Esophagus squamous epithelium (tissue), 5 donors: ENCODE measurements at places on chromosomes 3 and 15.

GRCh38 chr3:158785972-158786371 lies 15.9 kb upstream of the MFSD1 start:
- no peak for DNase-seq

GRCh38 chr3:11045536-11045935 lies 53.0 kb downstream of the SLC6A1 start:
- DNase-seq, result no peak

DNA sequence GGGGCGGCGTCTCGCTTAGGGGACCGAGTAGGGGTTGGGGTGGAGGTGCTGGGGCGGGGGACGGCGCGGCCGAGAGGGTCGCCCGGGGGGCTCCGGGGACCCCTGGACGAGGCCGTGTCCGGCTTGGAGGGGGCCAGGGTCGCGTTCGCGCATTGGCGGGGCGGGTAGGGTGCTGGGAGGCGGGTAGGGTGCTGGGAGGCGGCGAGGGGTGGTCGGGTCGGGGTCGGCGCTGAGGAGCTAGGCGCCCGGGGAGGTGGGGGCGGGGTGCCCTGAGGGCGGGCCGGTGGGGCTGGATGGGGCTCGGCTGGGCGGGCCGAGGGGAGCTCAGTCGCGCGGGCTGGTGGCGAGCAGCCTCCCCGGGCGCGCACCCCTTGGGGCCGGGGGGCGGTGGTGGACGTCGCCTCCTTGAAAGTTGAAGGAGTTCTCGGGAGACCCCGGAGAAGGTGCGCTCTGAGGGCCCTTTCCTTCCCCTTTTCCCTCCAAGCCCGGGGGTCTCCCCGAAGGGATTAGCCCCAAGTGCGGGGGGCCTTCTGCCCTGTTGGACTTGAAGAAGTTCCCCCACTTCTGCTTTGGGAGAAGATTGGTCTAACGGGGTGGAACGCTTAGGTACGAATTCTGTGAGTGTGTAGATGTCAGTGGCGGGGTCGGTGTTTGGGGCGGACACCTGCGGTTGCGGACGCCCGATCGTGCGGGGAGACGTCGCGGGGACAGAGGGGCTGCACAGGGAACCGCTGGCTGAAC lies 543 bp downstream of the MEF2A start:
- DNase-seq, result no peak

- DNase-seq, result no peak
Measured at GRCh38 chr15:71455107-71455506, 339.8 kb downstream of the THSD4 start.

DNA sequence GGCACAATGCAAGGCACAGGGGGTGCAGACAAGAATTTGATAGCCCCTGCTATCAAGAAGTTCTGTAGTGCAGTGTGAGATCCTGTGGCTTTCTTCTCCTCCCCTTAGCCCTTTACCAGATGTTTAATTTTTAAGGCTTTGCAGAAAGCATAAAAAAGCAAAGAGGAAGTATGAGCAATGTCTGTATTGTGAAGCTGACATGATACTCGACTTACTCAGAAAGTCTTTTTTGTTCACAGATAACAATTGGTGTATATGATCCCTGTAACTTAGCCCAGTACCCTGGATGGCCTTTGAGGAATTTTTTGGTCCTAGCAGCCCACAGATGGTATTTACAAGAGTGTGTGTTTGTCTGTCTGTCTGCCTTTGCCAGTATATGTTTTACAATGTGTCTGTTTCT lies 58.9 kb downstream of the ATG7 start:
- no peak for DNase-seq

GRCh38 chr3:184593928-184594303 lies 32.3 kb downstream of the EPHB3 start:
- DNase-seq, result no peak

DNA sequence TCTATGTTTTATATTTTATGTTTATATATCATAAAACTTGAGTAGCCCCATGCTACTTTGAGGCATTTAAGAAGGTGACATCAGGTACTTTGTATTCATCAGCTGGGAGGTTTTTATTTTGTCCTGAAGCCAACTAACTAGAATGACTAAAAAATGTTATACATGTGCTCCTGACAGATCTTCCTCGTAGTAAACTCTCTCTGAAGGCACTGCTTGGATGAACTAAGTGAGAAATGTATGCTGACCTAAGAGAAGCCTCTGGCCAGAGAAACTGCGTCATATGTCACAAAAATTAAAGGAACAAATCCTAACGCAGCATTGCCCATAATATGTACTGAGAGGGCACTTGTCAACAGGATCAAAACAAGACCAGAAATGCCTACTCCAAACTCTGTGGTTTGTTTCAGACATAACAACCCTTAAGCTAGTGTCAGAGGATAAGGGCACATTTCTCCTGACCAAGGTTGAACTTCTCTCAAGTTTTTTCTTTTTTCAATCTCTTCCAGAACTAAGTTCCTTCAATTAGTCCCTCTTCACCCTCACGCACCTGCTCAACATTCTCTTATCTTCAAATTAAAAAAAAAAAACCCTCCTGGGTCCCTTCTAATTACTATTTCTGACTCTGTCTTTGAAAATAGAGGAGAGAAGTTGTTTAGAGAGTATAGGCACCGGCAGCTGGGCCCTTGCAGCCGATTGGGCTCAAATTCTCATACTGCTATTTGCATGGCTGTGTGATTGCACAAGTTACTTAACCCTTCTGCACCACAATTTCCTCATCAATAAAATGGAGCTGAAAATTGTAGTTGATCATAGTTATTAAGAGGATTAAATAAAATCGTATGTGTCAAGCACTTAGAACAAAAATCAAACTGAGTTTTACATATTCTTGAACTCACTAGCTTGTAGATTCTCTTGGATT lies 159.0 kb downstream of the FRMD5 start:
- no peak for DNase-seq

GRCh38 chr3:43757666-43758321 lies 67.1 kb downstream of the ABHD5 start:
- no peak for DNase-seq
